ENCODE measurements at places on chromosomes 7 and 10.

GRCh38 chr10:133267829-133268228, 8.8 kb downstream of the ADAM8 start:
- DNase-seq: no peak

- DNase-seq: no peak
Measured at GRCh38 chr7:4689668-4690067, 7.6 kb downstream of the FOXK1 start.

- DNase-seq: no peak
Measured at GRCh38 chr7:46407125-46407524, 486.1 kb upstream of the IGFBP3 start.

- DNase-seq: no peak
Measured at GRCh38 chr10:70296406-70296899, 12.6 kb upstream of the NPFFR1 start.

- no peak for DNase-seq
Measured at GRCh38 chr10:5788969-5789368, 24.3 kb downstream of the GDI2 start.

GRCh38 chr10:35327790-35328403, 8.4 kb upstream of the CCNY start:
- DNase-seq: no peak

DNA sequence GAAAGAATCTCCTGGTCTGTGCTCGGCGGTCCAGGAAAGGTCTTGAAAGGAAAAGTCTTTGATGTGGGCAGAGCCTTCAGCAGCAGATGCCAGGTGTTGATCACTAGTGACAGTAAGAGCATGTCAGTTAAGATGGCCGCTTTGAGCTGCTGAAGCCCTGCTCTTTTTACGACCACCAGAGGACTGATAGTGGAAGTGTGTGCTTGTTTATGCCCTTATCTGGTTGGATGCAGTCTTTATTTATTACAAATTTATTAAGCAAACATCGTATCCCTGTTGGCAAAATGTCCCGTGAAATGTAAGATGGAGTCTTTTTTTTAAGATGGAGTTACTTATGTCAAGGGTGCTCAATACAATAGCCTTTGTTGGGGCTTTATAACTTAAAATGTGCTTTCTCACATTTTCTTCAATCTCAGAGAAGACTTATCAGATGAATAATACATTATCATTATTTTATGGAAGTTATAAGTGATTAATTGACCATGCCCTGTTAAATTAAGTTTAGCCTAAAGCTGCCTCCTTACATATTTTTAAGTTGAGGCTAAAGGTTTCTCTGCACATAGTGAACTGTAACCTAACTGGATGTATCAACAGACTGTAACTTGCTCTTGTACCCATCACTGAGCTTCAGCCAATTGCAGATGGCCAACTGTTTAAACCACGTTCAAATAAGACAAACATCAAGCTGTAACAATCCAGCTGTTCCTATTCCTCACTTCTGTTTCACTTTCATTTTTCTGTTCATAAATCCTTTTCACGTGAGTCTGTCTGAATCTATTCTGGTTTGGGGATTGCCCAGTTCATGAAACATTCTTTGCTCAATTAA, 97.4 kb upstream of the PIK3CG start:
- no peak for DNase-seq

All from posterior cingulate gyrus (tissue), 11 donors.